ENCODE measurements at places on chromosomes 3 and 15.

- no peak for DNase-seq
These were observed 28.3 kb downstream of the MELTF start for GRCh38 chr3:197001106-197001971.

GRCh38 chr3:127888564-127889107 is 26.4 kb upstream of the KBTBD12 start:
- no peak for DNase-seq

DNA sequence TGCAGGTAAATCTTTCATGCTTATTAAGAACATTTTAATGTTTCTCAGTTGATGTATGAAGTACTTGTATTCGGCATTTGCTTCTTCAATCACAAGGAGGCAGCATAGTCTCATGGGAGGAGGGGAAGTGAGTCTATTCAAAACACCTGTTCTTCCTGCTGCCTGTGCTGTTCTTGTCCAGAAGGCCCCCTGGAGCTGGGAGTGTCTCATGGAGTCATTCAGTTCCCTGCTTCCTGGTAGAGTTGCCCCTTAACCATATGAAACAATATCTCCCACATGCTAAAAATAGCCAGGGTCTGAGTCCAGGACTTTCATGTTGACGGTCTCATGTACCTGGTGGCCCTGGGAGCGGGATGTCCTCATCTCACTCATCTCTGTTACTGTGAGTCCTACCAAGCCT is 15.5 kb upstream of the PPP1R2 start:
- DNase-seq = no peak

DNA sequence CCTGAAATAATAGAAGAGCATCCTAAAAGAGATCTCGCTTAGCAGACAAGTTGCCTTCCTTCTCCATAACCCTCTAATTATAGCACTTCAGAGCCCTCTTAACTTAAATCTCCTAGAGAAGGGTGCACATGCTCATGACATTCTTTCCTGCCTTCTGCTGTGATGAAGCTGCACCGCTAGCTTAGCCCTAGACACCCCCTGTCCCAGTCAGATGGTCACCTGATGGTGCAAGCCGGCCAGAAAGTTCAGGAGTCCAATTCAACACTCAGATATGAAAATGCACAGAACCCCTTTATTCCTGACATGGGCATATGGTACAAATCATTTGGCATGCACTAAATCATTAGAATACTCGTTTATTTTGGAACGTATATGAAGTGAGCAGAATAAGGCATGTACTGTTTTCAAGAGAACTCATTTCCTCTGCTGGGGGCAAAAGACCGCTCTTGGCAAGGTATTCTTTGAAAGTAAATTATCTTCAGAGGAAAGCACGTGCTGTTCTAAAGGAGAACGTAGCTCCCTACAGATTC is 420.4 kb upstream of the PROK2 start:
- DNase-seq = no peak

DNA sequence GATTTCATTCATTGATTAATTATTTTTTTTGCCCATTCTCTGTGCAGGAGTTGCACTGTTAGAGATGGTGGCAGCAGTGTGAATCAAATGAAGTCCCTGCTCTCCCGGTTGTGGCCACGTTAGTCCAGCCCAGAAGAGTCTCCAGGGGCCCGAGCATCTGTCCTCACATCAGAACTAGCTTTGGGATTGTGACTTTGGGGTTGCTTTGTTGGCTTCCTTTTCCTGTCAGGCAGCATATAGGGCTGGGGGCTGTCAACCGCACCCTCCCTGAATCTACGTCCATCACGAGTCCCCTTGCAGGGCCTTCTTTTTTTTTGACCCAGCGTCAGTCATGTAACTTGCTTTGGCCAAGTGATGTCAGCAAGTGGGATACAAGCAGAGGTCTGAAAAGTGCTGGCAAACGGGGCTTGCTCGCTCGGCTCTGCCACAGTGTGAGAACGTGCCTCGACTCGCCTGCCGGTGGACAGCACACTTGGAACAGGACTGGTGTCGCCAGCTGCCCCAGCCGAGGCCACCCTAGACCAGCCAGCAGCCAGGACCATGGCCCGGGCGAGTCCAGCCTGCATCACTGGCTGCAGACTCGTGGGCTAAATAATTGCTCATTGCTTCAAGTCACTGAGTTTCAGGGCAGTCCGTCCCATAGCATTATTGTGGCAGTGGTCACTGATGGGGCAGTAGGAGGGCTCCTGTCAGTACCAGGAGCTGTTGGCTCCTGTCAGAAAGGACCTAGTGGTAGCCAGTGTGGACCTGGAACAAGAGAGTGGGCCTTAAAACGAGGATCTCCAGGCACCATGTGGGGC is 151.6 kb upstream of the MEF2A start:
- no peak for DNase-seq

DNA sequence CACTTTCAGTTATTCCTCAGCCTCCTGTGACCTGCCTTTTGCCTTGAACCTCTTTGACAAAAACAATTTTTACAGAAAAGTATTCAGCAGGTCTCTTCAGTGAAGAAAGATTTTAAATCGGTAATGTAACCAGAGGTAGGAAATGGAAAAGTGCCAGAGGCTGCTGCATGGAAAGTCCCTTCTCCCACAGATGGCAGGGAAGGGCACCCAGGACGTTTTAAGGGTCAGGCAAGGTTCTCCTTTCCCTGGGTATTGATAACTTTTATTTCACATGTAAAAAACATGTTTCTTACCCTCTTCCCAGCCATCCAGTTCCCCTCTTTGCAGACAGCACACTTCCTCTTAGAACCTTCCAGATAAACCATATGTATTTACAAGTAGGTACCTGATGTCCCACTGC is 185.6 kb downstream of the OR4M2 start:
- no peak for DNase-seq
